Esophagus mucosa (tissue), 1 donor: ENCODE measurements at places on chromosomes 7 and 10.

- peak; percentile 28 for ATAC-seq
These were observed 104.2 kb upstream of the VWC2 start for GRCh38 chr7:49669285-49669684.

DNA sequence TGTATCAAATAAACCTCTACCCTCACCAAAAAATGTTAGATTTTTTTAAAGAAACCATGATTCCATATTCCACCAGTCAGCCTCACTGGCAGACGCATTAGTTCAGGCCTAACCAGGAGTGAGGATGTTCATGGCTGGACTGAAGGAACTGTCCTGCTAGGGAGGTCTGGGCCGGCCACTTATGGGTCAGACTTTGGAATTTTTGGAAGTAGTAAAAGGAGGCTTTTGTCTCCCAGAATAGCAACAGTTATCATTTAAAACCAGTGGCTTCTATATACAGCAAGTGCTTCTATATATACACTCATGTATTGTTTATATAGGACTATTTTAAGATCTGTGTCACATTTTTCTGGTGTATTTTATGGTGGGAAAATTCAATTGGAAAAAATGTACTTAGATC, 120.5 kb downstream of the CNNM2 start:
- no peak for ATAC-seq

DNA sequence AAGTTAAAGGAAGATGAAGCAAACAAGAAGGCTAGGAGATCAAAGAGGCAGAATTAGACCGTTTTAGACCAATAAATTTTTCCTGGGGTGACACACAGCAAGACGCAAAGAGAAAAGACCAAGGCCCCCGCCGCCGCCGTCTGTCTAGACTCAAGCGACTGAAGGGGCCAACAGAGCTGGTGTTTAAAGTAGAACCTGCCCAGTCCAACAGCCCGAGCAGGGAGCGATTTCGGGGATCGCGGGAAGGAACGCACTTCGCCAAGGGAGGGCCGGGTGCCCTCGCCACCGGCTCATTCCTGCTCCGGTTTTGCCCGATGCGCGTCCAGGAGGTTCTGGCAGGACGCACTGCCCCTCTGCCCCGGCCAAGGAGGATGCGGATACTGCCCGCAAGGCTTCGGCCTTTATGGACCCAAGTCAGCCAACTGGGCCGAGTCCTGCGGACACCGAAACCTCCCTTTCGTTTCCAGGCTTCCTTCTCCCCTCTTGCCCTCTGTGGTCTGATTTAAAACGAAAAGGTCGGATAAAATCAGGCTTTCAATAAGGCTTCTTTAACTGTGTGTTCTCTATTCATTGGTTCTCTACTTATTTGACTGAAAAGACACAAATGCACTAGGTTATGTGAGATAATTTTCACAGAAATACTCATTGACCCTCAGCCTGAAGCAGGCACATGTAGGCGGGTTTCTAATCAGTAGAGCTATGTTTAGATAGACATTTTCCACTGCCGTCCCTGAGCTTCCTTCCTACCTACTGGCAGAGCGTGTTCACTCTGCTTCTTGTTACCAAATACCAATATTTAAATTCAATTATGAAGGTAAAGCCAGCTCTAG, 2.2 kb upstream of the HOXA7 start:
- ATAC-seq: no peak

- ATAC-seq: no peak
These were observed at the start of gene ACSL5 for GRCh38 chr10:112373912-112374338. Gene ACSL5 (plus strand): TSS chr10:112374116. CDS start chr10:112394947, 20,831 bp downstream.

GRCh38 chr7:14859267-14859666, 43.3 kb downstream of the DGKB start:
- no peak for ATAC-seq

GRCh38 chr10:12194752-12195271, 879 bp downstream of the NUDT5 start:
- peak; percentile 36 for ATAC-seq

- ATAC-seq: no peak
These were observed 58.6 kb downstream of the LAMB4 start for GRCh38 chr7:108071551-108071950.

DNA sequence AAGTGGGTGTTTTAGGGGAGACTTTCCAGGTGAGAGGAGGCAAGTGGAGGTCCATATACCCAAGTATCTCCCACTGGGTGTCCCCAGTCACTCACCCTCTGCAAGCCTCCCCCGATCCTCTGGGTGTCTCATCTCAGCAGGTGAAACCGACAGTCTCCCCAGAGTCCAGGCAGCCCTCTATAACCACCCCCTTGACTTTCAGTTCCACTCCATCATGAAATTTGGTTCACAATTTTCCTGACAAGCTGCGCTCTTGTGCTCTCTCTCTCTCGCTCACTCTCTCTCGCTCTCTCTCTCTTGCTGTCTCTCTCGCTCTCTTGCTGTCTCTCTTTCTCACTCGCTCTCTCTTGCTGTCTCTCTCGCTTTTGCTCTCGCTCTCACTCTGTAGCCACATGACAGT, 8.1 kb upstream of the RABGEF1 start:
- no peak for ATAC-seq

DNA sequence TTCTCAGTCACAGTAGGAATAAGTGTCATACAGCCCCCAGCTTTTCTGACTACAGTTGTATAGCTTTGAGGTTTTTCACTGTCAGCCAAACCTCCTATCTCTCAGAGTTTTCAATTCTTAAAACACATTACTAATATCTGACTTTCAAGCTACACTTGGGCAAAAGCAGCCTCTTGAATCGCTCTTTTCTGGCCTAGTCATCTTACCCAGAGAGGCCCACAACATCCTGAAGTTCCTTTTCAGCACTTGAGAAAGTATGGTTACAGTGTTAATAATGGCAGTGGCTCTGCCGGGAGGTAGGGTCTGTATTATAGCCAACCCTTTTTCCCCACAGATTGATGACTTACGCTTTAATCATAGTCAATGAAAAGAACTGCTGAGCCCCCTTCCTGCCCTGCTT, 181.0 kb downstream of the LRRC4 start:
- no peak for ATAC-seq

DNA sequence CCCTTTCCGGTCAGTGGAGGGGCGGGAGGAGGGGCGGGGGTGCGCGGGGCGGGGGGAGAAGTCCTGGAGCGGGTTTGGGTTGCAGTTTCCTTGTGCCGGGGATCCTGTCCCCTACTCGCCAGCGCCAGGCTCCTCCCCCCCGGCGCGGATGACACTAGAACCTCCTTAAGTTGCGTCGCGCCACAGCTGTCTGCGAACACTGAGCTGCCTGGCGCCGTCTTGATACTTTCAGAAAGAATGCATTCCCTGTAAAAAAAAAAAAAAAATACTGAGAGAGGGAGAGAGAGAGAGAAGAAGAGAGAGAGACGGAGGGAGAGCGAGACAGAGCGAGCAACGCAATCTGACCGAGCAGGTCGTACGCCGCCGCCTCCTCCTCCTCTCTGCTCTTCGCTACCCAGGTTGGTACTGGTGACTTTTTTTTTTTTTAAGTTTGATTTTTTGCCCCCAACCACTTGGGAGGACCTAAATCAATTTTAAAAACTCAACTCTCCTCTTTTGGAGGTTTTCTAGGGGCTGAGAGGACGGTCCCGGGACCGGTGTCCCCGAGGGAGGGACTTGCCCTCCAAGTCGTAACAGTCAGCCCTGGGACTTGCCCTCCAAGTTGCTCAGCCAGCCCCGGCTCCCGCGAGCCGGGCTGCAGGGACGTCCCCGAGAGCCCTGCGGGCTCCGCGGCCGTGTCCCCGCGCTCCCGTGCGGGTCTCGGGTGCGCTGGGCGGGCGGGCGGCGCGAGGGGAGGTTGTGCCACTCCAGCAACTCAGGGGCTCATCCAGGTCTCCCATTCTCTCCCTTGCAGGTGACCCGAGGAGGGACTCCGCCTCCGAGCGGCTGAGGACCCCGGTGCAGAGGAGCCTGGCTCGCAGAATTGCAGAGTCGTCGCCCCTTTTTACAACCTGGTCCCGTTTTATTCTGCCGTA, at the start of gene GATA3:
GATA3 (plus strand) TSS at position 195 of the 914 bp plus-strand sequence. CDS start 968 bp downstream, outside the sequence.
- peak; percentile 36 for ATAC-seq

DNA sequence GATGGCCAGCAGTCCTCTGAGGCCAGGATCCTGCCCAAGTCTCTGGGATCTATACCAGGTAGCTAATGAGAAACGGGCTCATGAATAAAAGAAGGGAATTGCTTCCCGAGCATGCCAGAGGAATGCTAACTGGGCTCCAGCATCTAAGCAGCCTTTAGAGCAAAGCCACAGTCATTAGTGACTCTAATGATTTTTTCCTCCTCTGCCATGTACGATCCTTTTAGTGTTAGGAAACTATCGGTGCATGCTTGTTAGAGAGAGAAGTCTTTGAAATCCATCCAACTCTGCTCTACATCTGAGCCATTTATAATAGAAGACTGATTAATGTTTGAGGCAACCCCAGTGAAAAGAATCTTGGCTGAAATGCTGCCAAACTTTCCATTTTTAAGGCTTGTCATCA, 124.9 kb upstream of the TCERG1L start:
- ATAC-seq: no peak

DNA sequence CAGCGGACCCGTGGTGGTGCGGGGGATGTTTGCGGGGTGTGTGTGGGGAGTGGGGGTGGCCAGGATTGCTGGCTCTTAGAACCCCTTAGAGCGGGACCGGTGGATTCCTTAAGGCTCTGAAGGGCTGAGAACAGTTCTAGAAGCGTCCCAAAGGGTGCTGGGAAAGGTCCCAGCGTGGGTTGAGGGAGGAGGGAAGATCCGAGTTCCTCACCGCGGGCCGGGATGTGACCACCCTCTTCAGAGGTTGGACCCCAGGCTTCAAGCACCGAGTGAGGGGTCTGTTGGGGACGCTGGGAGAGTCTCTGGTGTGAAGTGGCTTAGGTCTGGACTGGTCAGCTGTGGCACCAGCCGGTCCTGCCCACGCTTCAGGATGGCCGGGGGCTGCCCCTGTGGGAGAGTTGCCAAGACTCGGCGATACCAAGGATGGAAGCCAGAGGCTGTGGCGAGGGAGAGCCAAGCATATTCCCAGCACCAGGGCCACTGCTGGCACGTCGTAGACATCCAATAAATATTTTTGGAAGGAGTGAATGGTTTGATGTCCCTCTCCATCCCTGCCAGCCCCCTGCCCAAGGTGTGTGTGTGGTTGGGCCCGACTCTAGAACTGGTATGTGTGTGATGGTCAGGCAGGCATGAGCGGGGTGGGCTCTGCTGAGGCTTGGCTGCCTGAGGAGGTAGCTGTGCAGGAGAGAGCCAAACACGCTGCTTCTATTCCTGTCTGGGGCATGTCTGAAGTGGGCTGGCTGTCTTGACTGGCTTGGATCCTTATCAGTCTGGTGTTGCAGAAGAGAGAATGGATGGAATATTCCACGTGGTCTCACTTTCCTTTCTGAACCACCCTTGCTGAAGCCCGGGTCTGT, 19.2 kb downstream of the ZNF775 start:
- no peak for ATAC-seq

- ATAC-seq: no peak
These were observed 9.5 kb upstream of the ARID5B start for GRCh38 chr10:61891906-61892585.

DNA sequence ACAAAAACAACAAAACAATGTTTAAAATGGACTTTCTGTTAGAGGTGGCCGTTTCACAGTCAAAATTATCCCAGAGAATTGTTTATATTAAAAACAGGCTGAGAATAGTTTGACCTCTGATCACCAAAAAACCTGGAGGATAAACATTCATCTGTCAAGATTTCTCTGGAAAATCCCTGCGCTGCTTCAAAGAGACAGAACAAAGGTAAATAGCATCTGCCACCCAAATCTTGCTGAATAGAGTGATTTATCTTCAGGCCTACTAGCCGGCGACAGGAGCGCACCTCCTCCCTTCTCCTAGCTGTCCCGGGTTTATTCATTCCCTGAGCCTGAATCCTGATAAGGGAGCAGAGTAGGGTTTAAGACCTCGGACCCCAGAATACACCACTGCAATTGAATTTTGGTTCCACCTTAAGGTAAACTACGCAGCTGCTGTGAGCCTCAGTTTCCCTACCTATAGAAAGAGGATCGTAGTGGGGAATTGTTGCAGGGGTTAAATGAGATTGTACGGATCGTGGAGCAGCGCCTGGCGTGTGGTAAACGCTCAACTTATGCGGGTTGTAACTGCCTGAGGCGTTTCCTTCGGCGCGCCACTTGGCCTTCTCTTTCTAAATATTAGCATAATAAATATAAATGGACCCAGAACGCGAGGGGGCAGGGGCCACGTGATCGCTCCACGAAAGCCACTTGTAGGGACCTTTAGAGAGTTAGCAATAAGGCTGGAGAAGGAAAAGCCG, 498 bp upstream of the ST7 start:
- ATAC-seq: no peak

GRCh38 chr7:71096351-71096750, 35.6 kb upstream of the GALNT17 start:
- ATAC-seq: no peak

DNA sequence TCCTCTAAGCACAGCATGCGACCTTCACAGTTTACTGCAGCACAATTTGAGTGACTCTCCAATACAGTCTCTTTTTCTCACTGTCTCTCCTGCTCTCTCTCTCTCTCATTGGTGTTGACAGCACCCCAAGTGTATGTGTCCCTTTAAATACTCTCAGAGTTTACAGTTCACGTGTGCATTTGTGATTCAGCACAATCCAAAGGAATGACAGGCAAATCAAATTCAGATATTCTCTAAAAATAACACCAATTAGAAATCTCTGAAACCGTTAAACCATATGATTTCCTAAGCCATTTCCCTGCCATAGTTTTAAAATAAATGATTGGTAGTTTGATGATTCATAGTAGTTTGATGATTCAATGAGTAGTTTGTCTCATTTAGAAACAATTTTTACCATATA, 104.0 kb upstream of the GAD2 start:
- no peak for ATAC-seq

- no peak for ATAC-seq
These were observed 3.4 kb upstream of the MINDY3 start for GRCh38 chr10:15863733-15864132.

GRCh38 chr10:46096446-46096845, 50.4 kb upstream of the MSMB start:
- ATAC-seq: no peak

GRCh38 chr7:91114232-91114631, 150.0 kb upstream of the FZD1 start:
- ATAC-seq: no peak

GRCh38 chr10:49609006-49609282, 1.2 kb upstream of the SLC18A3 start:
- ATAC-seq: no peak

DNA sequence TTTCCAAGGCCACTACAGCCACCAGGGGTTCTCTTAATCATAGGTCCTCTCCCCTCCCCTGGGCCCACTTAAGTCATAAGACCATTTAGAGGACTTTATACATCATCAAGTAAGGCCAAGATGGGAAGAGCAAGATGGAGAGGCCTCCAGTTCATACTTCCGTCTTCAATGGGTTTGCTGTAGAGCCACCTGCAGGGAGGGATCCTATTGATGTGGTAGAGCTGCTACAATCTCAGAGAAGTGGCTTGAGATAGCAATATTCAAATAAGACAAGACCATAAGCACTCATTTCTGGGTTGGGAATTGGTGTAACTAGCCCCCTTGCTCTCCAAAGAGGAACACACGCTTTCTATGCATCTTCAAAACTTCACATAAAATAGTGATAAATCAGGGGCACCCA, 214.2 kb downstream of the PLXNA4 start:
- ATAC-seq: no peak
